Stimulated activated CD4-positive, alpha-beta T cell treated with anti-CD3 and anti-CD28 coated beads, TNF-alpha, amount 100 ng/mL, for 4 hours (primary cell): ENCODE measurements at places on chromosomes 4 and X.

DNA sequence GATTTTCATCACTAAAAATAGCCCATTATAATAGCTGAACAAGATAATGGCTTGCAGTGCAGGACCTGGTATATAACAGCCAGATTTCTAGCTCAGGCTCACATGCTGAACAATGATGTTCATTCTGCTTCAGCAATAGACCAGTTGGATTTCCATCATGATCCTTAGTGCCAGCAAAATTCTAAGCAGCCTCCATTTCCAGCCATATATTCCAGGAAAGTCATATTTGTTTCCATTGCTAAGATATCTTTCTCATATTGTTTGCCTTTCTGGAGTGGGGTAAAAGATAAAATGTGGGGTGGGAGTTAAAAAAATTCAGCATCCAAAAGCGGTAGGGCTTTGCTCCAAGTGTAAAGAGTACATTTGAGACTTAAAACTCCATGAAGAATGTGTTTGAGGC is 2344.1 kb downstream of the PCDH7 start:
- DNase-seq, result no peak

DNA sequence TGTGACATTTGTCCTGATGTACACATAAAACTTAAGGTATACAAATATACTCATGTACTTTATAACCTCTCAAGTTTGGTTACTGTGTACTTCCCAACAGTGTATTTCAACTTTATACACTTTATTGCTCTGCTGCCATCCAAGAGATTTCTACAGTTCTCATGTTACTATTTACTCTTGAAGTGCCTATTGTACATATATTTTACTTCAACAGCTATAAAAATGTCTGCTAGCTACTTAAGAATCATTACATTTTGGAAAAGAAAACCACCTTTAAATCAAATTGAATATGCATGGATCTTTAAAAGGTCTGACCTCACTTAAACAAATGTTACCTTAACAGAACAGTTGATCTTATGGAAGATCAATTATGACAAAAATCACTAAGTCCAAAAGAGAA is 1056.4 kb downstream of the ADGRL3 start:
- no peak for DNase-seq

DNA sequence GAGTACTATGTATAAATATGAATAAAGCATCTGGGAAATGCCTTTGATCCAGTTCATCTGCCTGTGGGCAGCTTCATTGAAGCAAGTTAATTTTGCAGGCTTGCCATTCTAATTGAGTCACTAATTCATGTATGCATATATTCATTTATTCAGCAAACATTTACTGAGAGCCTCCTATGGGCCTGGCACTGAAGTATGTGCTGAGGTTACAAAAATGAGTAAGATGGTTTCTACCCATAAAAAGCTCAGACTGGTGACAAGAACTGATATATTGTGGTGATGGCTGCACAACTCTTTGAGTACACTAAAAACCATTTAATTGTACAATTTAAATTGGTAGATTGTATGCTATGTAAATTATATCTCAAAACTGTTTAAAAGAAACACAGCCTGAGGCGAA is 1.1 kb upstream of the MRPL1 start:
- no peak for DNase-seq

- peak; percentile 85 for DNase-seq
Observed at GRCh38 chrX:153794018-153794896, at the start of the genes IDH3G and SSR4. Gene IDH3G (minus strand): TSS chrX:153794375. CDS start chrX:153794326, 49 bp downstream. Gene SSR4 (plus strand): TSS chrX:153794668. CDS start chrX:153794688, 20 bp downstream.
